Stimulated activated CD8-positive, alpha-beta memory T cell treated with anti-CD3 and anti-CD28 coated beads, Interleukin-12 subunit alpha, Interleukin-12 subunit beta, amount 100 ng/mL, for 4 hours (primary cell): ENCODE measurements at places on chromosomes 5 and 9.

- DNase-seq = no peak
These were observed 17.6 kb upstream of the ERCC6L2 start for GRCh38 chr9:95857896-95858295.

DNA sequence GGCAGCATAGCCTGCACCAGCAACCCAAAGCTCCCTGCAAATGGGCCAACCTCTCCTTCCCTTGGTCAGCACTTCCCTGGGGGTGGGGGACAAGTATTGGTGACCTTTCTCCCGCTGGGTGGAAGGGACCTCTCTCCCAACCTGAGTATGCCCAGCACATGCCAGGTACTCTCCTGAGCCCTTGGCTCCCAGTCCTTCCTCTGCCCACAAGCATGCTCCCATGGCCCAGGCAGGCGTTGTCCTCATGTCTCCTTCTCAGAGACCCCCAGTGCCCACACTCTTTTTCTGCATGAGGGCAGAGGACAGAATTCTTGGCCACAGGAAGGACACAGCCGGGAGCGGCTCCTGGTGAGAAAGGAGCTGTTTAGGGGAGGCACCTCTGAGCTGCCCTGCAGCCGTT, 60.3 kb downstream of the PHF2 start:
- DNase-seq = no peak

DNA sequence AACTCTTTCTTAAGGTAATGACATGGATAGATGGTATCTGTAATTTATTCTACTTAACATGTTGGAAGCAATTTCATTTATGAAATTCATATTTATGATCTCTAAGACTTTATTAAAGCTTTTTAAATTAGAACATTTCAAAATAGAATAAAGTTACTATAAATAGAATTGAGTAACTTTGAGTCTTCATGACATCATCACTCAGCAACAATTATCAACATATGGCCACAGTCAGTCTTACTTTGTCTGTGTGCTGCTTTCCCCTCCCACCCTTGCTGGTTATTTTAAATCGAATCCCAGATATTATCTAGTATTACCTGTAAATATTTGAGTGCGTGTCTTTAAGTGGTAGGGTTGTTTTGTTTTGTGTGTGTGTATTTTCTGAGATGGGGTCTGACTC, 65.2 kb downstream of the IPO11 start:
- DNase-seq = no peak

- DNase-seq = peak; percentile 4
These were observed 105.2 kb downstream of the SH3TC2 start for GRCh38 chr5:148957591-148958202.

- DNase-seq = no peak
These were observed 111.2 kb downstream of the EDIL3 start for GRCh38 chr5:84273517-84273883.

DNA sequence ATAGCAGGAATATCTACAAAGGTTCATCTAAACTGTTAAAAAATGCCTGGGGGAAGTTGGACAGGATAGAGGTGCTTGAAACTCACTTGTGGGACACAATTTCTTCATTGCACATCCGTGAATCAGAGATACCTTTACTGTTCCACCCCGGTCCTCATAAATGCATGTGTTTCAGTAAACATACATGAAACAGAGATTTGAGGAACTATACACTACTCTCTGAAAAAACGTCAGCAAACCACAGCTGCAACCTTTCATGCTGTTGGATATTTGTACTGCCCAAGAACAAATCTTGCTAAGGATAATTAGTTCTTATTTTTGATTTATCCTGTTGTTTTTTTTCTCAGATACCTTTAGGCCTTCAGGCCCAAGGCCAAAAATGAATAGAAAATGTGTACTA, 337.3 kb downstream of the KDM4C start:
- DNase-seq = no peak

DNA sequence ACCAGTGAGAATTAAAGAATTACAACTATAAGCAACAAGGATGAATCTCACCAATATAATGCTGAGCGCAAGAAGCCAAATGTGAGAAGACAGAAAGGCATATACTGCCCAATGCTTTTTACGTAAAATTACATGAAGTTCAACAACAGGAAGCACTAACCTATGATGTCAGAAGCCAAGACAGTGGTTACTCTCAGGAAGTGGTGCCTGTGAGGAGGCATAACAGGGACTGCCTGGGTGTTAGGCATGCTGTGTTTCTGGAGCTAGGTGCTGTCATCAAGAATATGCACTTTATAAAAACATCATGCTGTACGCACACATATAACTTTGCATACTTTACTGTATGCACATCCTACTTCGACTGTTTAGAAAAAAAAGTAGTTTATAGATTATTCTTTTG, 30.1 kb downstream of the FRMD3 start:
- DNase-seq = no peak

- DNase-seq = no peak
These were observed 31.6 kb downstream of the PTGS1 start for GRCh38 chr9:122402403-122402871.

- no peak for DNase-seq
These were observed 109.9 kb downstream of the TMEM174 start for GRCh38 chr5:73282923-73283322.

- DNase-seq = no peak
These were observed 3.7 kb downstream of the LCN9 start for GRCh38 chr9:135666534-135667462.

- no peak for DNase-seq
These were observed 68.0 kb upstream of the PIP5K1B start for GRCh38 chr9:68637020-68637419.

- no peak for DNase-seq
These were observed 19.4 kb downstream of the PSAT1 start for GRCh38 chr9:78316166-78316892.

DNA sequence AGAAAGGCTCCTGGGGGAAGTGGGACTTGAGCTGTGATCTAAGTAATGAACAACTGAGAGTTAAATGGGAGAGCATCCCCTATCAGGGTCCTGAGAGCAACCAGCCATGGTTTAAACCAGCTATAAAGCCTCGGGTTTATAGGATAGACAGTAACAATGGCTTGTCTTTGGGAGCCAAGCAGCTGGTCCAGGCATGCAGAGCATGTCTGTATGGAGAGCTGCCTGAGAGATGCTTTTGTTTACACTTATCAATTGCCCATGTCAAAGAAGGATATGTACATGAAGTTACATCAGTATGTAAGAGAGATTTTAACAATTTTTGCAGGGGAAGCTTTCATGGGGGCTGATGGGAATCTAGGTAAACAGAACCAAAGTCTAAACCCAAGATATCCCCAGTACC, 4.4 kb downstream of the TGFBI start:
- DNase-seq = no peak

GRCh38 chr9:6961845-6962522, 204.2 kb downstream of the KDM4C start:
- DNase-seq = no peak

GRCh38 chr5:165370794-165371193, 1865.4 kb downstream of the MAT2B start:
- no peak for DNase-seq
